Hindlimb muscle (tissue), 1 donor: ENCODE measurements at places on chromosomes 2 and 18. TPM values are rescaled to one million over a fixed set of nuclear protein-coding genes. Genes with fewer than 3 reads are reported as not detected.
A peak's percentile ranks its signal among the peaks of the same experiment; 100 is the strongest.

BMP10 gene
- not detected for polyA plus RNA-seq

DNA sequence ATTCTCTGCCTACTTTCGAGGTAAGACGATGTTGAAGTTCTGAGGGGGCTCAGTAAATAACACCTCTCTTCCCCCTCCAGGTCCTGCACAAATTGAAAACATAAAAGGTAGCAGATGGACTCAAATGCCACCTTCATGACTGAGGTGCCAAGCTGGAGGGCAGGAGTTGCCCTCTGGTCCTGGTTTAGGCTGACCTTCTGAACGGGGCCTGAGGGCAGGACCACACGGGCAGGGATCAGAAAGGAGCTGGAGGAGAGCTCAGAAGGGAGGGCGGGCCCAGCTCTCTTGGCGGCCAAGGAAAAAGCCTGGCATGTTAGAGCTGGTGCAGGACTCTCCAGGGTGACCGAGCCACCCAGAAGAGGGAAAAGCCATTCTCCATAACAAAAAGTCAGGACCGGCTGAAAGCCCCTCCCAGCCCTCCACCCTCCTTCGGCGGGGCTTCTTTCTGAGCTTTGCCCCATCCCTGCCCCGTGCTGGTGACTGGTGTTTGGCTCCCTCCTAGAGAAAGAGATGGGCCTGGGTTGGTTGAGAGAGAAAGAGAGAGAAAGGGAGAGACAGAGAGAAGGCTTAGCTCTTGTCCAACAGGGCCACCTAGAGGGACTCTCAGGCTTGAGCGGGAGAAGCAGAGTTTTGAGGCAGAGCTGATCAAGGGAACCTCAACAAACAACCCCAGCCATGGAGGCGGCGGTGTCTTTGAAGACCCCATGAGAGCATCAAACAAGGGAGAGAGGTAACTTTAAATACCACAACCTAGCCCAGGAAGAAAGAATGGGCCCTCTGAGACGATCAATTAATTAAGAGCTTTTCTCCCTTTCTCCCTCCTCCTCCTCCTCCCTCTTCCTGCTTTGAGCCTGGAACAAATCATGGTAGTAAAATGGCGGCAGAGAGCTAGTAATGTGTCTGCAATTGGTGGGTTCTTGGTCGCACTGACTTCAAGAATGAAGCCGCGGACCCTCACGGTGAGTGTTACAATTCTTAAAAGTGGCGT is 50.8 kb downstream of the WIPF1 start:
- no peak for DNase-seq

- no peak for DNase-seq
Measured at GRCh38 chr2:188973641-188974040, 532 bp upstream of the COL3A1 start.

SALL3 gene
- not detected for polyA plus RNA-seq

DNA sequence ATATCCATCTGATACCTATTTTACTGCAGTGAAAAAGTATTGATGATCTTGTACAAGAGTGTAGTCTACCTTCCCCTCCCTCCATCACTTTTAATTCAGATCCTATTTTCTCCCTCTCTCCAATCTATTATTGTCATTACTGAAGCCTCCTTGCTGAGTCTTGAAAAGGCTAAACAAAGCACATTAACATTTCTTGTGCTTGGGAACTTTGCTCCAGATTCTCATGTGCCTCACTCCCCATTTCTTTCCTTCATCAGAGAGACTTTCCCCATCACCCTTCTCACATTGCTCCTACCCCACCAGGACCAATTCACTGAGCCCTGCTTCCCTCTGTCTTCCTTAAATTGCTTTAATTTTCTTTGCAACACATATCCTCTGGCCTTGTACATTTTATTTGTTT is 736.2 kb upstream of the GCFC2 start:
- DNase-seq = no peak

DNA sequence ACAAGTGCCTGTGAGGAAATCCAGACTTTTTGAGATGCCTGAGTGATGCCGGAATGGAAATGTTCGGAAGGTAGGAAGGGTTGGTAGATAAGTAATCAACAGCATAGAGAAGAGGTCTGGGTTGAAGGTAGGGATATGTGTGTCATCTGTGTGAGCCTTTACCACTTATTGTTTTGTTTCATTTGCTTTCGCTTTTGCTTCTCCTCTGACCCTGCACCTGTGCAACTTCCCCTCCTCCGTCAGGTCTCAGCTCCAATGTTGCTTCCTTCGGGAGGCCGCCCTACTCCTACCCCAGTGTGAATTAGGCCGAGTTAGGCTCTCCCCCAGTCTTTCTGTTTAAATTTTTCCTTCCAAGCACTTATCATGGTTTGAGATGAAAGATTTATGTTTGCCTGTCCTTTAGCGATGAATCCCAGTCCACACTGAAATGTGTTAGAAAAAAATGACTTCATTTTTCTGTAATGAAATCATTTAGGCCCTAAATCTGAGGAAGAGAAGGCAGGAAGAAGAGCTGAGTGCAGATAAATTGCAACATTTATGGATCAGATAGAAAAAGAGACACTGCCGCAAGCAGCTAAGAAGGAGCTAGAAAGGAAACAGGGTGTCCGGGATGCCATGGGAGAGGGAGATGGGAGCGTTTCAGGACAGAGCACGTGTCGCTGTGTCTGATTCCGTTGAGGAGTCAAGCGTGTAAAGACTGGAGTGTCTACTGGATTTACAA is 139.6 kb upstream of the PELI1 start:
- no peak for DNase-seq

CASP10 gene
- 7.0 TPM for polyA plus RNA-seq

DNA sequence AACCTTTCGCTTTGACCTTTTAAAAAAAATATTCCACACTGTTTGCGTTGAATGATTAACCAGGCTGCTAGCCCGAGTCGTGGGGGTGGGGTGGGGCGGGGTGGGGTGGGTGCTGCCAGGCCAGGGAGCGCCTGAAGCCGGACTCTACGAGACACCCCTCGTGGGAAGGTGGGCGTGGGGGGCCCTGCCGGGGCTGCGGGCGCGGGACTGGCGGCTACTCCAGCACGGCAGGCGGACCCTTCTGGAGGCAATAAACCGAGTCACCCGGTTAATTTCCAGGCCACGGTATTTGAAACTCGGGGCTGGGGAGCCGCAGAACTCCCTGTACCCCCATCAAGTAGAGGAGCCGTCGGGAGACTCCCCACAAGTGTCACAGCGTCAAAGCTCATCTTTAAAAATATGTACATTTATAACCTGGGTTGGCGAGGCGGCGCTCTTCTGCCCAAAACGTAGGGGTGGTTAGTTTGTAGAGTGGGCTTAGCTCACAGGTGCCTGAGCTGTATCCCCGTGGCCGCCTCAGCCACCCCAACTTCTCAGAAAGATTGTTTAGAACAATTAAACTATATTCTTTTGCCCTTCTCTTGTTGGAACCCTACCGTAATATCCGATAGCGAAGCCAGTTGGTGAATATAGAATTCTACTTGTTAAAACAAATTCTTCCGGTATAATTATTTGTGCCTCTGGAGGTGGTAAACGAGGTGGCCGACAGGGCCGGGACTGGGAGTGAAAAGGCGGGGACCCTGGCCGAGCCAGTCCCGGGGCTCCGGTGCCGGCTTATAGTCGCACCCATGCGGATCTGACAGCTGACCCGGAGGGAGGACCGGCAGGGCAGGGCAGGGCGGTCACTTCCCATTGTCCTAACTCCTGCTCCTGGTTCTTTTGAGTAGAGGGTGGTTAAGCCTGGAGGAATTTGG is 1.4 kb downstream of the B3GNT2 start:
- DNase-seq = no peak

GRCh38 chr2:126399001-126399400 is 257.0 kb upstream of the GYPC start:
- no peak for DNase-seq

DNA sequence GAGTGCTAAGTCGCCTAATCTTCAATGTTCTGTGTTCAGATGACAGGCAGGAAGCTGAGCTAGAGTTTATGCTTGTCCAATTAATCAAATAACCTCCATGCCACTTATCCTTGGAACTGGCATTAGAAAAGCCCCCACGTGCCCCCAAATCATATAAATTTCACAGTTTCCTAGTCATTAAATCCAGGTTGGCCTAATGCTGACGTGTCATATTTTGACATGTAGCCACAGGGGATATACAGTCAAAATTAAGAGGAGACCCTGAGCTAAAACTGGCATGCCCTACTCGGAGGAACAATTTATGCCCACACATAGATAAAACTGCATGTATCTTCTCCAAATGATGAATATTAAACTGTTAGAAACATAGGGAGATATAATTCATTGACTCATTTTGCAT is 101.0 kb downstream of the AFF3 start:
- DNase-seq = no peak

GRCh38 chr18:49059028-49059834 is 108.5 kb upstream of the SMAD7 start:
- no peak for DNase-seq

TMEM214 gene
- 57.7 TPM for polyA plus RNA-seq

GRCh38 chr2:106117347-106117746 is 76.8 kb downstream of the UXS1 start:
- DNase-seq = no peak

TSPYL6 gene
- polyA plus RNA-seq = not detected

DNA sequence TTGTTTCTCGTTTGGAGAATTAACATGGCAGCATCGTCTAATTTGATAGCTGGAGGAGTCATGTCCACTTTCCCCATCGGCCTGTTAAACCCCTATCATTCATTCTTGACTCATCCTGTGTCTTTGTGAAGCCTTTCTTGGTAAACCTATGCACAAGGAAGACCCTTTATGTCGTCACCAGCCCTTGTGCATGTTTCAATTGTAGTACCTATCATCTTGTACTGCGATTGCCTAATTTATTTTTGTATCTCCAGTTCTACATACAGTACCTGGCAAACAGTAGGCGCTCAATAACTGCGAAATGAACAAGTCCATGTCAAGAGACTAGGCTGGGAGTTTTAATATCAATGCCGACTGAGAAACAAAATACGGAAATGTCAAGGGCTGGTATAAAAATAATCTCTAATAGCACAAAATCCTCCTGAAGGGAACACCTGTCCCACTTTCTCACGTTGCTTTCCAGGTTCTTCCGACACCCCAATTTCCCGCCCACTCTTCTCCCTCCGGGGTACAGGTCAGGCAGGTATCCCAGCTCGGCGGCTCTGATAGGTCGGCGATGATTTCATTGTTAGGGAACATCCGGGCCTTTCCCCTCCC is 1.3 kb upstream of the PPM1B start:
- peak; percentile 27 for DNase-seq
